ENCODE measurements at places on chromosomes 1 and 21. TPM values are rescaled to one million over a fixed set of nuclear protein-coding genes. Genes with fewer than 3 reads are reported as not detected.

The FCRL1 gene
- total RNA-seq = not detected

- DNase-seq = no peak
- H3K4me1 ChIP-seq = no peaks in the 10 kb centered on the region
- no peak overlapping the region for H3K27ac ChIP-seq
- no peaks in the 10 kb centered on the region for H3K36me3 ChIP-seq
Measured at GRCh38 chr1:33660244-33660643, 187.8 kb downstream of the ZSCAN20 start.

DNA sequence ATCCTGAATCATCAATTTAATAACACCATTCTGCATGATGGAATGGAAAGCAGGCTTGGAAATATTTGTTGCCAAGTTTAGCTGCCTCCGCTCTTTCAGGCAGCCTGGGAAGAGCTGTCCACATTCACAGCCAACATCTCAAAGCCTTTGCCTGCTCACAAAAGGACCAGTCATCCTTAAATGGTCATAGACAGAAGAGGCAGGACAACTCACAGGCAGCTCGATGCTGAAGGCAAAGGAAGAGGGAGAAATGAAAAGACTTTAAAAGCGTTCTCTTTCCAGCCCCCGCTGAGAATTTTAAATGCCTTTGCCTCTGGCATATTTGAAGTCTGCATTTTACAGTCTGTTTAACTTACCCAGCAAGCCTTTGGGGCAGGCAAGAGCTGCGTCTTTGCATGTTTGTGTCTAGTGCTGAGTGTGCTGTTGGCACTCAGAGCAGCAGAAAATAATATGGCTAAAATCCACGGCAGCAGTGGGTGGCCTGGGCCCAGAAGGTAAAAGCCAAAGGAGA is 68.9 kb downstream of the NMNAT2 start:
- DNase-seq = no peak
- peaks cover 4% of the 10 kb centered on the region for H3K4me1 ChIP-seq
- H3K27ac ChIP-seq = no peak overlapping the region
- no peaks in the 10 kb centered on the region for H3K36me3 ChIP-seq

DNA sequence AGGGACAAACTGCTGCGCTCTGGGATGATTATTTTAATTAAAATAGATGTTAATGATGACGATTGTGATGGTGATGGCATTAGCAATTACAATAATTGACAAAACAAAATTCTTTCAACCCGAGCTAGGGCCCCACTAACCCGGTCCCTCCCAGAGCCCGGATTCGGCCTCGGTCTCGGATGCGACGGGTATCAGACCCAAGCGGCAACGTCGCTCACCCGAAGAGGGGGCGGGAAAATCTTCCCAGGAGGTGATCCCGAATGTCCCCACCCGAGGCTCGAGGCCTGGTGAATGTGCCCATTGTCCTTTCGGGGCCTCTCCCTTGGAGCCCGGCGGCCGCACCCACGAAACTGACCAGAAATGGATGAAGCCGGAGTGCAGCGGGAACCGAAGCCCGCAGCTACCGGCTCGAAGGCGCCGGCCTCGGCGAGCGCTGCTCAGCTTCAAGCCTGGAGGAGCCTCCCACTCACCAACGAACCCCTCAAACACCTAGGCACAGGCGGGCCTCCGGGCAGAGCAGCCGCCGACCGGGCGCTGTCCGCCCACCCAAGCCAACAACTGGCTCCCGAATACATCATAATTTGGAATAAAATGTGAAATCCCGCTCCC is 1.2 kb downstream of the TAL1 start:
- no peaks in the 10 kb centered on the region for H3K36me3 ChIP-seq
- peak overlapping the region; percentile 62 for H3K4me3 ChIP-seq
- peaks cover 6% of the 10 kb centered on the region for H3K4me1 ChIP-seq
- DNase-seq = no peak

DNA sequence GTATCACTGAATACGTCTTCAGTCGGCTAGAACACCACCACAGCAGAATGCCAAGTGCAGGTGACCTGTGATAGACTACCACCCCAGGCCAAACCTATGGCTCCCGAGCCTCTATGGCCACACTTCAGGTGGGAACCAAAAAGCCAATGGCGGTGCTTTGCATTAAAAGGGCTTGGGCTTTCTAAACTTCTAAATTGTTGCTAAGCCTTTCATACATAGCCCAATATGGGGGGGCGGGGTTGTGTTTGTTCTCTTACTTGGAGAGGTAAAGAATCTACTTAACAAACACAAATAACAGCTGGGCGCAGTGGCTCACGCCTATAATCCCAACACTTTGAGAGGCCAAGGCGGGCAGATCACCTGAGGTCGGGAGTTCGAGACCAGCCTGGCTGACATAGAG is 19.7 kb downstream of the USP48 start:
- DNase-seq = no peak
- no peak overlapping the region for H3K27ac ChIP-seq
- peaks cover 14% of the 10 kb centered on the region for H3K4me1 ChIP-seq
- H3K27me3 ChIP-seq = no peaks in the 10 kb centered on the region
- H3K36me3 ChIP-seq = no peaks in the 10 kb centered on the region
- no peak overlapping the region for H3K4me3 ChIP-seq

The PLA2G2D gene
- total RNA-seq = not detected

DNA sequence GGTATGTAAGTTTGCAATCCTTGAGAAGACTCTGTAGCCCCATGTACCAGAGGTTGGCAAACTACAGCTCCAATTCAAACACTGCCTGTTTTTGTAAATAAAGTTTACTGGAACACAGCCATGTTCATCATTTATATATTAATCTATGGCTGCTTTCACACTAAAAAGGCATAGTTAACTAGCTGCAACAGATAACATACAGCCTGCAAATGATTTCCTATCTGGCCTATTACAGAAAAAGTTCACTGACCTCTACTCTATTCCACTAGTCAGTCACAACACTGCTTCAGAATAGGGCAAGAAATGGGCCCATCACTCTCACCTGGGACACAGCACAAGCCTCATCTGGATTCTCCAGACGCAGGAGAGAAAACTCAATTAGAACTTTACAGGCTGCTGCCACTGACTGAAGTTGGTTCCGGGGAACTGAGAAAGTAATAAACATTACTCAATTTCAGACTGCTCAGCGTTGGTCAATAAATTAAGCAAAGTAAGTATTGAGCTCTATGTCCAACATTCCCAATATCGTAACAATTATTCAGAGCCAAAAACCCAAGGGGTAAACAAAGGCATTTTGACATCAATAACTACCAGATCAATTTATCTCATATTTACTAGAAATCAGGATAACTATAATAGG is 10.6 kb downstream of the UBR4 start:
- peaks cover 20% of the 10 kb centered on the region for H3K4me1 ChIP-seq
- H3K4me3 ChIP-seq = no peak overlapping the region
- no peaks in the 10 kb centered on the region for H3K27me3 ChIP-seq
- no peak overlapping the region for H3K27ac ChIP-seq
- no peak for DNase-seq

DNA sequence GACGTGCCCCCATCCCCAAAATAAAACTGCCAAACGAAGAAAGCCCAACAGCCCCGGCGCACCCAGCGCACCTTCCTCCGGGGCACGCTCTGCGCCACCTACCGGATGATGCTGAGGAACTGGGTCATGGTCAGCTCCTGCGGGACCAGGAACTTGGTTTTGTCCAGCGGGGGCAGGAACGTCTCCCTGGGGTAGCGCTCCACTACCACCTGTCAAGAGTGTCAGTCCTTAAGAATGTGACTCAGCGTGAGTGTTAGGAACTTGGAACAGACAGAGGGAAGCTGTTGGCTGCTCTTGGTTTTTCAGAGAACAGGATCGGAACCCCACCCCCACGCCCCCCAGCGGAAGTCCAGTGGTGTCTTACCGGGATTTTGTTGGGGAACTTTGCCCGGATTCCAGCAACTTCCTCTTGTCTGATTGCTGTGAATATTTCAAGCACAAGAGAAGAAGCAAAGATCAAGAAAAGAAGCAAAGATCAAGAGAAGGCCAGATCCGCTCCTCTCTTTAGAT is 431 bp downstream of the MAP1LC3C start:
- peak; percentile 87 for DNase-seq
- no peaks in the 10 kb centered on the region for H3K36me3 ChIP-seq
- H3K27ac ChIP-seq = no peak overlapping the region

- H3K4me3 ChIP-seq = no peak overlapping the region
- H3K27ac ChIP-seq = no peak overlapping the region
- no peaks in the 10 kb centered on the region for H3K36me3 ChIP-seq
- H3K27me3 ChIP-seq = no peaks in the 10 kb centered on the region
- no peaks in the 10 kb centered on the region for H3K4me1 ChIP-seq
Measured at GRCh38 chr1:175802407-175803123, 59.2 kb upstream of the TNR start.

The TRIM45 gene
- total RNA-seq = 25.4 TPM

The NADK gene
- total RNA-seq = 32.7 TPM

The DENND2C gene
- 13.3 TPM for total RNA-seq

DNA sequence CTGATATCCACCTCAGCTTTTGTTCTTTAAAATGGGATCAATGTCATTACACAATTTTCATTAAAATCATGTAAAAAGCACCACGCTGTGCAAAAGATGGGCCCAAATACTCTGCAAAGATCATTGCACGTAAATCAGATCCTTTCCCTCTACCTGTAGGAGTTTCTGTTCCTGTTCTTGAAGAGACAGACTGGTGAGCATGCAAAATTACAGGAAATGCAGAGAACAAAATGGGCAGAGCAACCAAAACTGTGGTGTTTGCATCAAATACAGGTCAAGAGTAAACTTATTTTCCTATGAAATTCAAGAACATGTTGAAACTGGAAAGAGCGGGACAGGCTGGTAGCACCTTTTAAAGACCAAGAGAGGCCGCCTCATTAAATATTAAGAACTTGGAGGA is 294.9 kb upstream of the ADGRL2 start:
- H3K27ac ChIP-seq = no peak overlapping the region
- DNase-seq = no peak
- no peaks in the 10 kb centered on the region for H3K4me1 ChIP-seq
- no peak overlapping the region for H3K4me3 ChIP-seq
- no peaks in the 10 kb centered on the region for H3K27me3 ChIP-seq

GRCh38 chr1:172699111-172699510 is 40.2 kb downstream of the FASLG start:
- H3K4me1 ChIP-seq = peaks cover 4% of the 10 kb centered on the region
- H3K4me3 ChIP-seq = no peak overlapping the region
- no peak for DNase-seq
- H3K27ac ChIP-seq = no peak overlapping the region
- no peaks in the 10 kb centered on the region for H3K27me3 ChIP-seq

The EPHX1 gene
- 95.8 TPM for total RNA-seq

The MAP3K21 gene
- 0.49 TPM for total RNA-seq

The ROR1 gene
- total RNA-seq = 1.2 TPM

The KANK4 gene
- 0.21 TPM for total RNA-seq

DNA sequence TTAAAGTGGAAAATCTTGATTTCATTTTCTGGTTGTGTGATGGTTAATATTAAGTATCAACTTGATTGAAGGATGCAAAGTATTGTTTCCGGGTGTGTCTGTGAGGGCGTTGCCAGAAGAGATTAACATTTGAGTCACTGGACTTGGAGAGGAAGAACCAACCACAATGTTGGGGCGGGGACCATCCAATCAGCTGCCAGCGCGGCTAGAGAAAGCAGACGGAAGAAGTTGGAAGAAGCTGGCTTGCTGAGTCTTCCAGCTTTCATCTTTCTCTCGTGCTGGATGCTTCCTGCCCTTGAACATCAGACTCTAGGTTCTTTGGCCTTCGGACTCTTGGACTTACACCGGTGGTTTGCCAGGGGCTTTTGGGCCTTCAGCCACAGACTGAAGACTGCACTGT is 832.6 kb upstream of the TMPRSS15 start:
- H3K4me3 ChIP-seq = no peak overlapping the region
- no peaks in the 10 kb centered on the region for H3K27me3 ChIP-seq
- H3K36me3 ChIP-seq = no peaks in the 10 kb centered on the region
- no peaks in the 10 kb centered on the region for H3K4me1 ChIP-seq
- no peak overlapping the region for H3K27ac ChIP-seq

GRCh38 chr1:227896710-227897655 is 50.7 kb downstream of the WNT9A start:
- H3K36me3 ChIP-seq = no peaks in the 10 kb centered on the region
- H3K27ac ChIP-seq = no peak overlapping the region
- H3K4me3 ChIP-seq = no peak overlapping the region
- DNase-seq = peak; percentile 8
- H3K27me3 ChIP-seq = no peaks in the 10 kb centered on the region

DNA sequence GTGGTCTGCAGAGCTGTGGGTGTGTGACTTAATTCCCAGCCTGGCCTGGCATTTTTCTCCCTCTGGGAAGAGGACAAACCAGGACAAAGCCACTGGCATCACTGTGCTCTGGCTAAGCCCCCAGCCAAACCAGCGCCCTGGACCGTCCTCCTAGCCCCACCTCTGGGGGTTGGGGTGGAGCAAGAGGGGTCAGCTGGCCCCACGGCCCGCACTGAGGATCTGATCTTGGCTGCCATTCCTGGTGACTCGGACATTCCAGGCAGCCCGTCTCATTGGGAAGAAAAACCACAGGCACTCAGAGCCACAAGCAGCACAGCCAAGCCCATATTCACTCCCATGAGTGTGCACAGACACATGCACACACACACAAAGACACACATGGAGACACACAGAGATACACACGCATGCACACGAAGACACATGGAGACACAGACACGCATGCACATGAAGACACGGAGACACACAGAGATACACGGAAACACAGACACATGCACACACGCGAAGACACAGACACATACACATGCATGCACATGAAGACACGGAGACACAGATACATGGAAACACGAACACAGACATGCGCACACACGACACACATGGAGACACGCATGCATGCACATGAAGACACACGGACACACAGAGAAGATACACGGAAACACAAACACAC is 2.3 kb upstream of the MXRA8 start:
- H3K36me3 ChIP-seq = no peaks in the 10 kb centered on the region
- DNase-seq = peak; percentile 91
- H3K4me3 ChIP-seq = no peak overlapping the region
- H3K4me1 ChIP-seq = peaks cover 15% of the 10 kb centered on the region
- H3K27me3 ChIP-seq = peaks cover 11% of the 10 kb centered on the region
- peak overlapping the region; percentile 65 for H3K27ac ChIP-seq

The KIF1B gene
- total RNA-seq = 221 TPM

DNA sequence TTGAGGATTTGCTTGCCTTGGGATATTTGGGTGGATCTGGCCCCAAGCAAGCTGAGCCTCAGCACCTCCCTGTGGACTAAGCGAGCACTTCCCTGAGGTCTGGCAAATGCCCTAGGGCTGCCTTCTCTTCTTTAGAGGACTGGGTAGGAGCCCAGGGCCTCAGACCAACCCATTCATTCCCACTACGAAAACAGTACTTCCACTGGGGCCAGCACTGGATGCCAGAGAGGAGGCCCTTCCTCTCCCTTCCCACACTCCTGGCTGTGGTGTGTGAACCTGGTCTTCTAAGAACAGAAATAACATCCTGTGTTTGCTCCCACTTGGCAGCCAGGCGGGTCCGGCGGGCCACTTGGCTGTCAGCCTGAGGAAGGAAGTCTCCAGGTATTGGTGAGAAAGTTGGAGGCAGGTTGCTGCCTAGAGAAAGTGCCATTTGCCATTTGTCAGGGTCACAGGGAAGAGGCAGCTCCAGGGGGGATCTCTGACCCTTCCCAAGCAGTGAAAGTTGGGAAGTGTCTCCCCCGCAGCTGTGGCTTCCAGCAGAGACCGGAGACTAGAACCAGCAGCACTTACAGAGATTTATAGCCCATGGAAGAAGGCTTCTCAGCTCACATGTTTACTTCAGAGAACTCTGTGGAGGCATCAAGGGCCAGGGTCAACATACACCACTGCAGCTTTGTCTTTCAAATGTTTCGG is 323.5 kb downstream of the SIPA1L2 start:
- H3K27me3 ChIP-seq = no peaks in the 10 kb centered on the region
- peak overlapping the region; percentile 36 for H3K27ac ChIP-seq
- no peaks in the 10 kb centered on the region for H3K36me3 ChIP-seq
- H3K4me3 ChIP-seq = no peak overlapping the region
- peak; percentile 47 for DNase-seq

- H3K27me3 ChIP-seq = no peaks in the 10 kb centered on the region
- no peaks in the 10 kb centered on the region for H3K36me3 ChIP-seq
- H3K4me1 ChIP-seq = peaks cover 47% of the 10 kb centered on the region
- peak overlapping the region; percentile 93 for H3K27ac ChIP-seq
- peak; percentile 75 for DNase-seq
Measured at GRCh38 chr21:34846601-34847112, 177.9 kb downstream of the CLIC6 start.

Data from psoas muscle (tissue), 8 donors.